NCI-H526 (cell line): ENCODE measurements at places on chromosomes 1 and 21.
A peak's percentile ranks its signal among the peaks of the same experiment; 100 is the strongest.

DNA sequence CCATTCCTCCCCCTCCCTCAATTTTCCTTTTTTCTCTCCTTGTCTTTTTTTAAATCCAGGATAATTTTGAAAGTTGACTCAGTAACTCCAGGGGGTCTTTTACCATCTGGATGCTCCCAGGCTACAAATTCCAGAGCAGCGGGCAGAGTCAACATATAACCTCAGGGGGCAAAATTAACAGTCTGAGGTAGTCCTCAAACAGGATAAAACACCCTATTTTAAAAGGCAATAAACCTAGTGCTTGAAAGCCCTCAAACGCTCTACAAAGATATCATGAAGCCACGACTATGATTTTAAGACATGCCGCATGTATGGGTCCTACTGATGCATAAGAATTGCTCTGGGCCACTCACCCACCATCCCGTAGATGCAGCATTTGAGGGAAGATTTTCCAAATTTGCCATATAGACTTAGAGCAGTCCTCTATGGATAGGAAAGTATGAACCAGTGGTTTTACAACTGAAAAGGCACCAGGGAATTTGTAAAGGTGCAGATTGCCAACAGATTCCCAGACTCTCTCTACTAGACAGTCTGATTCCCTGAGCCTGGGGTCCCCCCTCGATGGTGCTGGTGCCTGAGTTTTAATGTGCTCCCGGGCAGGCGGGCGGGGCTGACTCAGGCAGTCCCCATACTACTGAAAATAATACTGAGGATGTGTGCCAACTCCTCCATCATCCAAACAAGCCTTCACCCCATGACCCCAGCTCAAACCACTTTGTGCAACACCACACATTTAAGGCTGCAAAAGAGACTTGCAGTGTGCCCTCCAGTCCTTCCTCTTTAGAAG, 37.2 kb downstream of the PTPN14 start:
- no peak for DNase-seq

DNA sequence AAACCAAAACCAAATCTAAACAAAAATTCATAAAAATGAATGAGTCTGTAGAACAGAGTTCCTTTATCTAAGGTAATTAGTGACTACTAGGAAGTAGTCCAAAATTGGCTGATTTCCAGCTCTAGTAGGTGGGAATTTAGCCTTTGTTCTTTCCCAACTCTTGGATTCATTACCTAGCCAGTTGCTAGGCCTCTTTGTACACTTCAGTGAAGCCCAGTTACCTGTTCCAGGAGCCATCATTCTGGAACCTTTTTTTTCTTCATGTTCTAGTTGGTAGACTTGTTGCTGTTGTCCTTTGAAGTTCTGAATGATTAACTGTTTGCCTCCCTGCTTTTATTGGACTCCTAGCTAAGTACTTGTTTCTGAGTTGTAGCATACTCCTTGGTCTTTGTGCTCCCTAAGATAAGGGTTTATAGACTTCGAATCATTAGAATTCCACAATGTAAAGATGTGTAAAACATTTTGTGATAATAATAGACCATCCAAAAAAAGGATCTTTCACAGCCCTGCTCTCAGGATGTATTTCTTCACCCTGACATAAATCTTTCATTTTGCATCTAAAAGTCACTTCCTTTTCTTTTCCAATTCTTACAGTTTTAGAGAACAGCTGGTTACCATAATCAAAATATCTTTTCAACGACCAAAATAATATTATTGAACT, 9.8 kb downstream of the PLA2G4A start:
- DNase-seq = peak; percentile 52

DNA sequence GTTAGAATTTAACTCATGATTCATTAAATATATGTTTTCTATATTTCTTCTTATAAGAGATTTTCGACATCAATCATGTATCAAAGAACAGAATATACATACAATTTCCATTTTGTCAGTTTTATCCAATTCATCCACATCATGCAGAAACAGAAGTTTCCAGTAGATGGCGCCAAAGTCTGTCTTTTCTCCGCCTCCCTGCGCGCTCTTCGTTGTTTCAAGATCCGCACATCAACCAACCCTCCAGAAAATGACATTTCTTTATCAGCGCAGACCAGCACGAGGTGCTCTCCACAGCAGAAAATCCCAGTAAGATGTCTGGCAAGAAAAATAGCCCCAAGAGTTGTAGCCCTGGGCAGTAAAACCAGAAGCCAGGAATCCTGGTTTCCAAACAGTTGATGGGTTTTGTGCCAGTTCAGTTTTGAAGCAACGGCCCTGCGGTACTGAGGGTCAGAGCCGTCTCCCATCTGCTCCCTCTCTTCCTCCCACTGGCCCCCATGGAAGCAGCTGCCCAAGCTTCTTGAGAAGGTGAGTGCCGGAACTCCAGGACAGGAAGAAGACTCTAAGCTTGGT, 38.6 kb upstream of the GPR137B start:
- peak; percentile 54 for DNase-seq

DNA sequence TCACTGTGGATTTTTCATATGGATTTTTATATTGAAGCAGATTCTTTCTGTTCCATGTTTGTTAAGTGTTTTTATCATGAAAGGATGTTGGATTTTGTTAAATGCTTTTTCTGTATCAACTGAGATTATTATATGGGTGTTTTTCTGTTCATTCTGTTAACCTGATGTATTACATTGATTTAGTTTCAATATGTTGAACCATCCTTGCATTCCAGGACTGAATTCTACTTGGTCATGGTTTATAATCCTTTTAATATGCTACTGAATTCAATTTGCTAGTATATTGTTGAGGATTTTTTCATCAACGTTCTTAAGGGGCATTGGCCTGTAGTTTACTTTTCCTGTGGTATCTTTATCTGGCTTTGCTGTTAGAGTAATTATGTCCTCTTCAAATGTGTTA, 55.8 kb downstream of the CCDC30 start:
- no peak for DNase-seq

GRCh38 chr1:77582905-77583304, 99.6 kb downstream of the ZZZ3 start:
- no peak for DNase-seq

DNA sequence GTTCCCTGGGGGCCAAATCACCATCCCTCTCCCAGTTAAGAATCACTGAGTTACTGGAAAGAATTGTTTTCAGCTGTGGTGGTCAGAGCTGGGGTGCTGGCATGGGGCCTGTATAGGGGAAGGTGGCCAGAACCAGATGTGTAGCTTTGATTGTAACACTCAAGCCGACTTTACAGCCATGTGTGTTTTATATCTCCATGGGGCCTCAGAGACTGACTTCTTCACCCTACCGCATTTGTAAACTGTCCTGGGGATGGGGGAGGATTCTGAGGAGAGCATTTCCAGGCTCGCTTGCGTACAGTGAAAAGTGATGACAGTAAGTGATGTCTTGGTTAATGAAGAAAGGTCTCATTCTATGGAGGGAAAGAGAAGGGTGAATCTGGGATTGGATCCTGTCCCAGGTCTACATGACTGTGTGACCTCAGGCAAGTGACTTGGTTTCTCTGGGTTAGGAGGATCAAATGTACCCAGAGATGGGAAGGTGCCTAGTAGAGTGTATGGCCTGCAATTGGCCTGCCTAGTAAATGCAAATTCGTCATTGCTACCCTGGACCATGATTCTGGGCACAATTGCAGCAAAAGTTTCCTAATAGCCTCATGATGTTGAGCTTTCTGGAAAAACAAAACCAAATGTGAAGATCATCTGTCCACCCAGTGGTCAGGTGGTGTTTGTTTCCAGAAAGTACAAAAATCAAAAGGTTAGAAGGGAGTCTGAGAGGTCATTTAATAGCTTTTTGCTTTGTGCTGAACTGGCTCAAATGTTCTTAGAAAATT, 49.7 kb upstream of the RCC2 start:
- no peak for DNase-seq

- DNase-seq = peak; percentile 98
Measured at GRCh38 chr21:31558962-31559367, 100.5 kb upstream of the SOD1 start.

DNA sequence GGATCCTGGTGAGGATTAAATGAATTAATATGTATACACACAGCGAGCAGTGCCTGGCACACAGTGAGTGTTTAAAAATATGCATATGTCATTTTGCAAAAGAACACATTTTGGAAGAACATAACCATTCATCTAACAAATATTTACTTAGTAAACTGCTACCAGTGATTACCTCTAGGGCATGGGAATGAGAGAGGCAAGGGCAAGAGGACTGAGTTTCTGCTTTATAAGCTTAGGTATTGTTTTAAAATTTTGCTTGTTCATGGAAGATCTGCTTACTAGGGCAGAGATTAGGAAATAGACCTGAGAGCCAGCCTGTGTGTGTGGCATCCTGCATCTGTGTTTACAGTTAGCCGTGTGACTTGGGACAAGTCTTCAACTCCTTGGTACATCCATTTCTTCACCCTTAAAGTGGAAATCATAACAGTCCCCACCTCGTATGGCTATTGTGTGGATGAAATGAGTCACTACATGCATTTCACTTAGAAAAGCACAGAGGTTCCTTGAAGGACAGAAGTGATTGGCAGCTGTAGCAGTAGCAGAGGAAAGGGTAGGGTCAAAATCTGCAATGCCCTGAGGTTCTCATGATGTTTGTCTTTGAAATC, 198.5 kb upstream of the FMN2 start:
- no peak for DNase-seq

GRCh38 chr1:93625582-93626327, 55.9 kb downstream of the BCAR3 start:
- no peak for DNase-seq

DNA sequence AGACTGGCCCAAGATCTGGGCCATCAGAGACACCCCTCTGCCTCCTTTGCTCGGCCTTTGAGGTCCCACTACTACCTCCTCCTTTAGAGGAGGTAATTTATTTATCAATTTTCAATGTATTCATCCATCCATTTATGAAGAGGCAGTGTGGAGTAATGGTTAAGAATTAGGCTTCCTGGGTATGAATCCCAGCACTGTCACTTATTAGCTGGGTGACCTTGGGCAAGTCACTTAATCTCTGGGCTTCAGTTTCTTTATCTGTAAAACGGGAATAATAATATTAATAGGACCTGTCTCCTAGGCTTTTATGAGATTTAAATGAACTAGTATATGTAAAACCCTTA, 1.7 kb downstream of the NR0B2 start:
- DNase-seq = no peak

DNA sequence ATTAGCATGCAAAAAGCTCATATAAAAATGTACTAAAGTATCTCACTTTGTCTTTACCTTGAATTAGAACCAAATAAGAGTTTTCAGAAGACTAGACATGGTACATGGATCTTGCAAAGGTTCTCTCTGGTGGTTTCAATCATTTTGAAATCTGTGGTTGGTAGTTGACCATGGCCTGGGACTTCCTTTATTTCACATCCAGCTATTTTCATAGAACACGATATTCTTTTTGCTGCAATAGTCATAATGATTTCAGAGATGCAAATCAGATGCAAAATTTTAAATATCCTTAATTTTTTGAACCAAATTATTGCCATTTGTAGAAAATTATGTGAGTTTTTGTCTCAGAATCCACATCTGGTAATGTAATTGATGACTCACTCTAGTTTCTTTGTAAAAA, 375.1 kb upstream of the ZP4 start:
- DNase-seq = no peak

DNA sequence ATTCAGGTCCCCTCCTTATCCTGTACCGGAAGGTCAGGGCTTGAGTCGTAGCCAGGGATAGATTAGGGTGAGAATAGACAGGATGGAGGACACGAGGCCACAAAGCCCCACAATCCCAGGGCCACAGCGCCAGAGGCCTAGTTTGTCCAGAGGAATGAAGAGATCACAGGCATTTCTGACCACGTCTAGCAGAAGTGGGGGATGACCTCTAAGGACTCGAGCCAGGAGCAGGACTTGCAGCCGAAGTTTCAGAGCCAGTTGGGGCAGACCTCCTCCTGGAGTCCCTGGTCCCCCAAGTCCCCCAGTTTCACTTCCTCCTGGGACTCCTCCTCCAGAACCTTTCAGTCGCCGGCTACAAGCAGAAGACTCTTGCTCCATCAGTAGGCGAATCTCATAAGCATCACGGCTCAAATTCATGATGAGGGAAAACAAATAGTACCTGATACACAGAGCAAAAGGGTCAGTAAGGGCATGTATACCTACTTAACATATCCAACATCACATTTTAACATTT, 2.3 kb upstream of the ITGA10 start:
- DNase-seq = no peak

- no peak for DNase-seq
Measured at GRCh38 chr1:55639526-55639925, 424.4 kb upstream of the USP24 start.

GRCh38 chr1:203558064-203558760, 64.3 kb downstream of the OPTC start:
- no peak for DNase-seq

- DNase-seq = no peak
Measured at GRCh38 chr1:162541619-162542141, 19.8 kb upstream of the UAP1 start.

DNA sequence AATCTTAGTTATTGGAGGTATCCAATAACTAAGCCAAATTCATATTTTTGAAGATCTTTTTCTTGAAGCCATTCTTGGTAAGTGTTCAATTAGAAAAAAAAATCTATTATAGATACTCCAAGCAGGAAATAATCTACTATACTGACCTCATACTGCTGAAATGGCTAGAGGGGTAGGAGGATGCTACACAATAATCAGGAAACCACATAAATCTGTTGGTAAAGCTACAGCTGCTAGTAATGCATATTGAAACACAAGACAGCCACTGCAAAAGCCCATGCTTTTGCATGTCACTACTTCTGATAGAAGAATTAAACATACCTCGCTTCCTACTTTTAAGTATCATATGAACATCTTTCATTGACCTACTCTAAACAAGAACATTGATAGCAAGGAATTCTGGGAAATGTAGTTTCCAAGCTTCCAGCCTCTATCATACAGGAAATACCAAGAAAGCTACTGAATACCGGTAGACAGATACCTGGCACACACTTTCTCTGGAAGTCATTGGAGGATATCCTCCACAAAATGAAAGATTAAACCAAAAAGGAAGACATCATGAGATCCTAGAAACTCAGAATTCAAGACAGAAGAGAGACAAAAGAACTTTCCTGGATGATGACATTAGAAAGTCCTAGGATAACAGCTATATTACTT, 103.0 kb upstream of the VAV3 start:
- DNase-seq = peak; percentile 27

- no peak for DNase-seq
Measured at GRCh38 chr1:198352975-198353695, 187.3 kb downstream of the ATP6V1G3 start.

DNA sequence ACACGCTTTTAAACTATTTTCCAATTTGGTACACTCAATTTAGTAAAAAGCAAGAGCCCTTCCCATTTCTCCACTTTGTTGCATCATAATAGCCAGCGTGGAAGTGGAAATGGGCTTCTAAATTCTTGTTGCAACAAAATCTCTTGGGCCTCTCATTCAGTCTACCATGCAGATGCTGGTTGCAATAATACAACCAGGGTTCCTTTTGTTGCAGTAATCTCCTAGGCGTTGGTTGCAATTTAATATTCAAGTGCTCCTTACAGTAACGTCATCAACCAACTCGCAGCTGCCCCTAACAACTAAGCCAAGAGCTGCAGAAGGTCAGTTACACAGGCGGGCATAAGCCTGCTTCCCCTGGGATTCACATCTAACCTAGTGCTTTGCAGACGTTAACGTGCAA, 2.7 kb upstream of the HDGF start:
- DNase-seq = peak; percentile 59

GRCh38 chr1:23387494-23387893, 17.9 kb upstream of the ZNF436 start:
- no peak for DNase-seq
